NCI-H1092 treated with DMSO at 0.1 percent for 48 hours (cell line): ENCODE measurements at places on chromosomes 11 and 22.

- DNase-seq = no peak
These were observed 24.5 kb downstream of the PISD start for GRCh38 chr22:31637447-31637890.

- DNase-seq = no peak
These were observed 68.1 kb downstream of the GRIK4 start for GRCh38 chr11:120579611-120580031.

- no peak for DNase-seq
These were observed 42.2 kb downstream of the DRG1 start for GRCh38 chr22:31441652-31442051.

DNA sequence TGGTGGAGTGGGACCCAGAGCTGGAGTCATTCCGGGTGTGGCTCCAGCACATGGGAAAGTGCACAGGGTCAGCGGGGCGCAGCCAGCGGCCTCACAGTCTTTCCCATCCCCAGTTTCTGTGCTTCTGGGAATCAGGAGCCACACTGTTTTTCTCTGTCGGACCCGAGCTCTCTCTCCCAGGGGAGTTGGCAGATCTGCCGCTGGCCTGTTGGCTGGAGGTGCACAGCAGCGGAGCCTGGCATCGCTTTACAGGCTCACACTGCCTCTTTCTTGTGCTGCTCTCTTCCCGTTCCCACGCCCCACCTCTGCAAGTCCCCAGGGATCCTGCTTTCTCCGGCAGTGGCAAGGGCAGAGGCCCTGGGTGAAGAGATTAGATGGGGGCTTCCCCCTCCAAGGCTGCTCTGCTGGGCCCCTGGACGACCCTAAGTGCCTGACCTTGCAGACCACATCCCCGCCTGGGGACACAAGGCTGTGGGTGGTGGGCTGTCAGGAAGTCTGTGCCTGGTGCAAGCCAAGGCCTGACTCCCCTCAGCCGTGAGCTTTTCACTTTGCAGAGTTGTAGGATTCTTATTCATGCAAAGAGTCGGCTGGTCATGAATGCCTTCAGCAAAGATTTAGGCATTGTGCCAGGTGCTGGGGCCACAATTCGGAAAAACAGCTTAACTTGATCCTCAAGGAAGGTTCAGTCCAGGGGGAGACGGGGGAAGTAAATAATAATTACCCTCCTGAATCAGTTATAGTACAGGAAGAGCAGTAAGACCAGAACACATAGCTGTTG, 116.3 kb downstream of the TIMP3 start:
- peak; percentile 4 for DNase-seq

DNA sequence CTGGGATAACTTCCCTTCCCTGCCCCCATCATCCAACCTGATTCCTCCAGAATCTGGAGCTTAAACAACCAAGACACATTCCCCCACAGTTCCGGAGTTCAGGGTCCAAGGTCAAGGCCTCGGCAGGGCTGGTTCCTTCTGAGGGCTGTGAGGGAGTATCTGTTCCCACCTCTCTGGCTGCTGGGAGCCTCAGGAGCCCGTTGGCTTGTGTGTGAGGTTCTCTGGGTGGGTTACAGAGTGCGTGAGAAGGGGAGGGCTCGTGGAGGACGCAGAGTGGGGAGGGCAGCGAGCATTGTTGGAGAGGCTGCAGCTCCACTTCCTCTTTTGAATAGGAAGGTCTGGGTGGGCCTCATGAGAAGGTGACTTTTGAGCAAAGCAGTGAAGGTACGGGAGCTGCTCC, 8.5 kb downstream of the SERHL2 start:
- no peak for DNase-seq

- peak; percentile 43 for DNase-seq
These were observed 365.7 kb upstream of the CADM1 start for GRCh38 chr11:115869780-115870431.

- no peak for DNase-seq
These were observed 10.3 kb downstream of the BCL9L start for GRCh38 chr11:118915396-118915795.

- no peak for DNase-seq
These were observed 97.9 kb downstream of the WNT7B start for GRCh38 chr22:45878901-45879551.

GRCh38 chr11:35253237-35253636, 114.3 kb downstream of the CD44 start:
- no peak for DNase-seq

DNA sequence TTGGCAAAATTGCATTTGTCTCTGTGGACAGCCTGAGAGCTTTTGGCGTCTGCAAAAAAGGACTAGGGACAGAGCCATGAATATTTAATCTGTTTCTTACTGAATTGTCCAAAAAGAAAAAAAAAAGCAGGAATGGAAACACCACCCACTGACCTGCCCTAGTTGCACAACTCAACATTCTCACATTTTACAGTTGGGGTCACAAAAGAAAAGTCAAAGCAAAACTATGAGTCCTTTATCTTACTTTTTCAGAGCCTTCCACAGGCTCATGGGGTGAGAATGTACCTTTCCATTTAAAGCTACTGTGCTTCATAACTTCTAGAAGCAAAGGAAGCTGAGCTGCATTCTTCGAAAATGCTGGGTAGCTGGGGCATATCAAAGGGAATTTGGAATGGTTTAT, 225.7 kb downstream of the FAM76B start:
- no peak for DNase-seq

- no peak for DNase-seq
These were observed 44.1 kb downstream of the GNB1L start for GRCh38 chr22:19810381-19811201.

DNA sequence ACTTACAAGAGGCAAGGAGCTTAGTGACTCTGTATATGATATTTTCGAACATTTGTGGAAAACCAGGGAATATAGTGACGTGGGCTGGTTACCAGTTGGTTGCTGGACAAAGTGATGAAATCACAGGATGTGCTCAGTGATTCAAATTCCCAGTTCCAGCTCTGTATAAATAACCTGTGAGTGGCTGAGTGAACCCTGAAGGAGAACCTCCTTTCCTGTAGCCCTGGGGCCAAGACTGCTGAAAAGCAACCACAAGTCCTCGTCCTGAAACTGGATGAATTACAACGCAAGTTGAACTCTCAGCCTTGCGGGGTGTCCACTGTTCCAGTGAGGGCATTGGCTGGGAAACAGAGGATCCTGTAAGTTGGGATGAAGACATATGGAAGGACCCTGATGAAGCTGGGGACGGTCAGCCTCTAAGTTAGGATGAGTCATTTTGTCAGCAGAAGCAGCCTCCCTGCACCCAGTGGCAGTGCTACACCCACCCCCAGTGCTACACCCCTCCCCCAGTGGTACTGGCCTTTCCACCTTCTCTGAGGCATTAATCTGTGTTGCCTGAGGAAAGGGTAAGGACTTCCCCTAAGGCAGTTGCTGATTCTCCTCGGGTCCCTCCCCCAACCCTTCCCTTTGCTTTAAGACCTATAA, 22.0 kb upstream of the CD81 start:
- no peak for DNase-seq

DNA sequence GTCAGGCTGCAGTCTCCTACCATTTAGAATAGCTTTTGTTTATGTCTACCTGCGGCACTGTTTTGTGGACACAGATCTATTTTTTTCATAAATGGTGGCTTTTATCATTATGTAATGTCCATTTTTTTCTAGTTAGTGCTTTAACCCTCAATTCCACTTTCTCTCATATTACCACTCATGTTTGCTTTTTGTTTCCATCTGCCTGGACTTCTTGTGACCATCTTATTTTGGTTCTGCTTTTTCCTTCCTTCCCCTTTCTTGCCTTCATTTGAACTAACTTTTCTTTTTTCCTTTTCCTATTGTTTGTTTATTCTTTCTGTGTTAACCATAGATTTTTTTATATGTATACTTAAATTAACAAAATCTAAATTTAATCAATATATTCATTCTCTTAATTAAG, 98.5 kb upstream of the SLC22A12 start:
- no peak for DNase-seq

GRCh38 chr11:78886616-78887015, 312.0 kb upstream of the NARS2 start:
- no peak for DNase-seq

DNA sequence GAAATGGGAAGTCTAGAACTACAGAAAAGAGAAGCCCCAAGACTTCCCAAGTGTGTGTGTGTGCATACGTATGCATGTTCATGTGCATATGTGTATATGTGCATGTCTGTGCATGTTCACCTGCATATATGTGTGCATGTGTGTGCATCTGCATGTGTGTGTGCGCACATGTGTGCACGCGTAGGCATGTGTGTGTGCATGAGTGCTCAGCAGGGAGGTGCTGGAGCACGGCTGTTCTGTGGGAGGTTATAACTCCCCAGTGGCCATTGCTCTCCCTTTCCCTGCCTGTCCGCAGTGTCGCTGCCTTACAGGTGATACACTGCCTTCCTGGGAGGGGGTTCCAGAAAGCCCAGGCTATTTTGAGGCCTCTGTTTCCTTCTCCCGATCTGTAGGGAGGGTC, 29.8 kb downstream of the B3GAT1 start:
- no peak for DNase-seq

DNA sequence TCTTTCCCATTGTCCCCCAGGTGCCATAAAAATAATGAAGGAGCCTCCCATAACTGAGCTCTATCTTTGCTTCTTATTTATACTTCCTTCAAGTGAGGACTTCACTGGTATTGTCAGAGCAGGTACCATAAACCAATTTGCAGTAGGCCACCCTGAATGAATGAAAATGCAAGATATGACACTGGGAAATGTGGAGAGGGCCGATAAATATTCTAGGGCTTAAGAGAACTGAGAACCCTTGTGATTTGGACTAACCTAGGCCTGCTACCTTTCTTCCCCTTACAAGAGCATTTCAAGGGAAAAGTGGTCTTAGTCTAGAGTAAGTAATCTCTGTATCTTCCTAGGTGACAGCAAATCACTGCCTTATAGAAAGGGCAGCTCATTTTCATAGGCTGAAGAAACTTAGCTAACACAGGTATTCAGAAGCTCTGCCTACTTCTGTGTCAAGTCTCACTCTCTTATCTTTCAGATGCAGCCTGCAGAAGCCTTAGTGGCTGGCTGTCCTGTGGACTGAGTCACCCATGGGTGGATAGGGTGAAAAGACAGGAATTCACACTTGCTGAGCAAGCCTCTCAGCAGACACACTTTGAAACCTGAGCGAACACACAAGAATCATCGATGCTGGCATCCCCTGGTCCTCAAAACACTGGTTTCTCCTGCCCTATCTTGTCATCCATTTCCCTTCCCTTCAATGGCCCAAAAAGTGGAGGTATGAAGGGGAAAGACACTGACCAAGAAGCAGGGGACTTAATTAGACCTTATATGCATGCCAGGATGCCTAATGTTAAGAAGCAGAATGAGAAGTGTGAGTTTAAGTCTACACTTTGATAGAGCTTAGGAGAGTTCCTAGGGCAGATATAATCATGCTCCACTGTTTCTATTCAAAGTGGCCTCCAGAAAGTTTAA, 15.2 kb downstream of the NRIP3 start:
- DNase-seq = no peak

DNA sequence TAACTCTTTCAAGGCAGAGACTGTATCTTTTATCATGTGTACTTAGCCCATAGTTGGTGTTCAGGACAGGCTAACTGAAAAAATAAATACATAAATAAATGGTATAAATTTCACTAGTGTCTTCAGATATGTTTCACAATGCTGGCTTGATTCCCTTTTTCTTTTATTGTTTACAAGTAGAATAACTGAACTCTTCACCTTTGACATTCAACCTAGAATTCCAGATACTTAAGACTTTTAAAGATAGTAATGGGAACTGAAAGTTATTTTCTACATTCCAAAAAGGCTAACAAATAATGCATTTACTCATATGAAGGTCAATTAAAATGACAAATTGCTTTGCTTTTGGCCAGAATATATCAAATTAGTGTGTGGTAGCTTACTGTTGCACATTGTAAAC, 411.3 kb upstream of the TENM4 start:
- no peak for DNase-seq

GRCh38 chr22:50189849-50190181, 4.1 kb downstream of the TRABD start:
- no peak for DNase-seq

GRCh38 chr11:44320289-44320973, 10.5 kb upstream of the ALX4 start:
- no peak for DNase-seq

DNA sequence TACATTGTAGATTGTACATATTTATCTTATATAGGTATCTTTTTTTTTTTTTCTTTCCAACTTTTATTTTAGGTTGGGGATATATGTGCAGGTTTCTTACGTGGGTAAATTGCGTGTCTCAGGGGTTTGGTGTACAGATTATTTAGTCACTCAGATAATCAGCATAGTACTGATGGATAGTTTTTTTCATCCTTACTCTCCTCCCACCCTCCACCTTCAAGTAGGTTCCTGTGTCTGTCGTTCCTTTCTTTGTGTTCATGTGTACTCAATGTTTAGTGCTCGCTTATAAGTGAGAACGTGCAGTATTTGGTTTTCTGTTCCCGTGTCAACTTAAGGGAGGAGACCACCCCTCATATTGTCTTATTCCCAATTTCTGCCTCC, 9.6 kb downstream of the C11orf96 start:
- DNase-seq = no peak
